Glomerular endothelial cell (primary cell): ENCODE measurements at places on chromosomes 13 and 19. TPM values are rescaled to one million over a fixed set of nuclear protein-coding genes. Genes with fewer than 3 reads are reported as not detected.

NANOS3 gene
- 1.6 TPM in 1 of 2 replicates, not detected in the other for total RNA-seq

OR10H1 gene
- not detected in 2 replicates for total RNA-seq

ZNF442 gene
- 0.48 and 1.1 TPM in 2 replicates for total RNA-seq

SUPT20H gene
- total RNA-seq = 38.9 and 44.2 TPM in 2 replicates

APLP1 gene
- total RNA-seq = 7.3 and 14.9 TPM in 2 replicates

TDRD12 gene
- total RNA-seq = 0.23 and 0.29 TPM in 2 replicates

KIR3DL3 gene
- not detected in 2 replicates for total RNA-seq

TMIGD2 gene
- total RNA-seq = 0.18 TPM in 1 of 2 replicates, not detected in the other

SLITRK6 gene
- total RNA-seq = not detected in 2 replicates

VSTM1 gene
- not detected in 2 replicates for total RNA-seq

LGI4 gene
- total RNA-seq = not detected in 2 replicates

NKPD1 gene
- 0.29 TPM in 2 replicates for total RNA-seq

TLE2 gene
- total RNA-seq = 20.8 and 32.8 TPM in 2 replicates

ZNF486 gene
- 4.7 and 5.8 TPM in 2 replicates for total RNA-seq

SHFL gene
- 51.5 and 55.7 TPM in 2 replicates for total RNA-seq

RPL21 gene
- 406 and 862 TPM in 2 replicates for total RNA-seq

SLC10A2 gene
- not detected in 2 replicates for total RNA-seq

MBD3L5 gene
- total RNA-seq = not detected in 2 replicates

CFAP97D2 gene
- total RNA-seq = not detected in 2 replicates

CYP4F11 gene
- total RNA-seq = not detected in 2 replicates

EML2 gene
- 19.3 and 26.6 TPM in 2 replicates for total RNA-seq

ZNF414 gene
- 17.0 and 23.0 TPM in 2 replicates for total RNA-seq

PRTN3 gene
- total RNA-seq = not detected in 2 replicates

NDUFA11 gene
- total RNA-seq = 251 and 297 TPM in 2 replicates

ASF1B gene
- total RNA-seq = 3.6 and 17.7 TPM in 2 replicates

TNFSF13B gene
- 0.15 and 1.2 TPM in 2 replicates for total RNA-seq

FXYD7 gene
- total RNA-seq = not detected in 2 replicates

MTUS2 gene
- 0.06 TPM in 1 of 2 replicates, not detected in the other for total RNA-seq

LYPD3 gene
- not detected in 2 replicates for total RNA-seq

GRIK5 gene
- total RNA-seq = 0.23 TPM in 1 of 2 replicates, not detected in the other

UGGT2 gene
- 22.9 and 32.7 TPM in 2 replicates for total RNA-seq

CEACAM1 gene
- total RNA-seq = 38.8 and 41.5 TPM in 2 replicates

ZNF566 gene
- total RNA-seq = 4.0 and 11.1 TPM in 2 replicates

OR7D2 gene
- total RNA-seq = 0.35 TPM in 1 of 2 replicates, not detected in the other

ATP8A2 gene
- total RNA-seq = 0.12 and 0.58 TPM in 2 replicates

NLRP4 gene
- not detected in 2 replicates for total RNA-seq

TEX26 gene
- total RNA-seq = not detected in 2 replicates

PEAK3 gene
- 0.05 TPM in 1 of 2 replicates, not detected in the other for total RNA-seq

CRX gene
- not detected in 2 replicates for total RNA-seq

BCAM gene
- total RNA-seq = 57.0 and 78.9 TPM in 2 replicates

SIGLEC8 gene
- total RNA-seq = not detected in 2 replicates
